ENCODE measurements at places on chromosomes 2 and 18.

GRCh38 chr2:111041398-111042202 is 79.1 kb upstream of the BCL2L11 start:
- DNase-seq, result no peak
- H3K4me1 ChIP-seq, result peaks cover 6% of the 10 kb centered on the region
- H3K27me3 ChIP-seq, result peaks cover 11% of the 10 kb centered on the region
- no peak overlapping the region for H3K4me3 ChIP-seq
- H3K36me3 ChIP-seq, result peaks cover 1% of the 10 kb centered on the region

DNA sequence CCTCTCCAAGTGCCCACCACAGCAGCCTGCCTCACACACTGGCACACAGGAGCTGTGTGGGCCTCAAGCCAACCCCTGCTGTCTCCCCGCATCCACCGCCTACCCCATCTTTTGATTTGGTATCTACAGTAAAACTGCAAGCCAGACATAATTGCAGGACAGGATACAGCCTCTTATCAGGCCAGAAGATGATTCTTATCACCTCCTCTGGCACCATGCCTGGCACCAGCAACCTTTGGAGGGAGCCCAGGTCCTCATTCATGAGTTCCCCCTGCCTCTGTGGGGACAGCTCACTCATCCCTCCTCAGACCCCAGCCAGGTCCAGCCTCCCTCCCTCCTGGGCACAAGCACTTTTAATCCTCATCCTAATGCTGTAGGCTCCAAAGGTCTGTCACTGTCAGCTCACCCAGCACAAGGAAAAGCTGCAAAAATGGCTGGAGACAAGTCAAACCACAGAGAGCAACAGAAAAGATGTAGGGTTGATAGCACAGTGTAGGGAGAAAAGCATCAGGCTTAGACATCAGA is 9.7 kb downstream of the RAB11FIP5 start:
- no peak overlapping the region for H3K4me3 ChIP-seq
- H3K27ac ChIP-seq, result no peak overlapping the region
- DNase-seq, result no peak
- no peaks in the 10 kb centered on the region for H3K27me3 ChIP-seq

- peaks cover 3% of the 10 kb centered on the region for H3K4me1 ChIP-seq
- H3K4me3 ChIP-seq, result no peak overlapping the region
- peaks cover 18% of the 10 kb centered on the region for H3K27me3 ChIP-seq
- DNase-seq, result no peak
Measured at GRCh38 chr2:230018153-230018552, 50.6 kb downstream of the SLC16A14 start.

DNA sequence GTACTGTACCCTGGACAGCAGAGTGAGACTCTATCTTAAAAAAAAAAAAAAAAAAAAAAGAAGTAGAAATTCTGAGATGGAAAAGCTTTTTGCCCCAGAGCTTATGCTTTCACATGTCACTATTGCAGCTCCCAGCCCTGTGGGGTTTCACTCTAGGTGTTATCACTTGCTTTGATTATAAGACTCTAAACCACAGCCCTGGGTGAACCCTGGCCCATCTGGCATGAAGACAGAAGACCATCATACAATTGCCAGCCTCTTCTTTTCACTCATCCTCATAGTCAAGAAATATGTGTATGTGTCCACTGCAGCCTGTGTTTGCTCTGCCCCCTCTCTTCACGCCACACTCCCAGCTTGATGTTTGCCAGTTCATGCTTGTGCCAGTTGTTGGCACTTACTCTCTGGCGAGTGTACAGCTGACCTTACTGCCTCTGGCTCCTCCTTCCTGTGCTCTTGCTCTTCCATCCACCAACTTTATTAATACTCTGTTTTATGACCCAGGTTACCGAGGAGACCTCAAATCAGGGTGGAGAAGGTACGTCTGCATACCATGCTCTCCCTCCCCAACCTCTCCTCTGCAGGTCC is 136.7 kb upstream of the NCK2 start:
- no peak overlapping the region for H3K4me3 ChIP-seq
- H3K4me1 ChIP-seq, result peaks cover 3% of the 10 kb centered on the region
- no peaks in the 10 kb centered on the region for H3K36me3 ChIP-seq
- peaks cover 2% of the 10 kb centered on the region for H3K27me3 ChIP-seq

- peaks cover 2% of the 10 kb centered on the region for H3K27me3 ChIP-seq
- DNase-seq, result no peak
- no peak overlapping the region for H3K4me3 ChIP-seq
- no peaks in the 10 kb centered on the region for H3K36me3 ChIP-seq
- H3K4me1 ChIP-seq, result no peaks in the 10 kb centered on the region
- no peak overlapping the region for H3K27ac ChIP-seq
Measured at GRCh38 chr18:42176599-42176998, 221.6 kb downstream of the PIK3C3 start.

All from activated naive CD8-positive, alpha-beta T cell treated with anti-CD3 and anti-CD28 coated beads, Interleukin-2, amount 10 ng/mL, durations not matched to agents 7 days and 5 days (primary cell).